ENCODE measurements at places on chromosomes 2 and 18. TPM values are rescaled to one million over a fixed set of nuclear protein-coding genes. Genes with fewer than 3 reads are reported as not detected.

- no peak for DNase-seq
These were observed 3.6 kb upstream of the D2HGDH start for GRCh38 chr2:241730671-241731293.

DNA sequence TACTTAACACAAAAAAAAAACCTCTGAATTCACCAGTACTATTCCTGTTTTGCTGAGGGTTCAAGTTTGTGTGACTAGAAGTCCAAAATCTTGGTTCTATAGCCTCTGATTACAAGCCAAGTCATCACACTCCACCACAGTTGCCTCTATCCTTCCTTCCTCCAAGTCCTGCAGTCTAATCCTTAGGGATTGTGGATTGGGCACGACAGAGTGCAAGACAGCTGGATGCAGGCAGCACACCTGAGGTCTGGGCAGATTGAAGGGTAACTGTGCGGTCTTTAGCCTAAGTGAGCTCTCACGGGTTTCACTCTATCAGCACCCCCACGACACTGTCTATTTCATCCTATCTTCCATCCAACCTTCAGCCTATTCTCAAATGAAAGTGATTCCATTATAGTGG is 299.4 kb upstream of the ID2 start:
- no peak for DNase-seq

GRCh38 chr2:237260686-237261085 is 153.3 kb downstream of the COL6A3 start:
- DNase-seq, result no peak

DNA sequence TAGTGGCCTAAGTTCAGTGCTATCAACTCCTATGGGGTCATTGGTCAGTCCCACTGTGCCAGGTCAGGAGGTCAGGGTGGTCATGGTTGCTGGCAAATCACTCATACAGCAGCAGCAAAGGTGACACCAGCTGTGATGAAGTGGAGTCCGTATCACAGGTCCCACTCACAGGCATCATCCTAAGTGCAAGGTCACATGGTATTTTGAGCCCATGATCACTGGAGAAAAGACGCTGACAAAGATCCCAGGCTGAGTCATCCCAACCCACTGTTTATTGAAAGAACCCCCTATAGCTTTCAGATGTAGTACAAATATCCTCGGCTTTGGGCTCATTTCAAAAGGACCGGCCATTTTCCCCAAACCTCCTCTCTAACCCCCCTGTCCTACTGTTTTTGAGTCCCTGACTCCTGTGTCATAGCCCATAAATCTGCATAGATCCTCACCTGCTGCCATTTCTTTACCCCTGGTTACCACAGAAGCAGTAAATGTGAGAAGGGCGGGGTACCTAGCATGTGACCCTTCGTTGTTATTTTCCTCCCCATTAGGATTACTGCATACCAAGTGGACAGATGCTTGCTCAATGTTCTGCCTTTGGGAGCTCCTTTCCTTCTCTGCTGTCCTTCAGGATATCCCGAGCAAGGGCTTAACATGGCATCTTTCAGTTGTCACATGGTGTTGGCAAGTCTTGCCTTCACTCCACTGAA is 107.7 kb downstream of the COL6A3 start:
- no peak for DNase-seq

DNA sequence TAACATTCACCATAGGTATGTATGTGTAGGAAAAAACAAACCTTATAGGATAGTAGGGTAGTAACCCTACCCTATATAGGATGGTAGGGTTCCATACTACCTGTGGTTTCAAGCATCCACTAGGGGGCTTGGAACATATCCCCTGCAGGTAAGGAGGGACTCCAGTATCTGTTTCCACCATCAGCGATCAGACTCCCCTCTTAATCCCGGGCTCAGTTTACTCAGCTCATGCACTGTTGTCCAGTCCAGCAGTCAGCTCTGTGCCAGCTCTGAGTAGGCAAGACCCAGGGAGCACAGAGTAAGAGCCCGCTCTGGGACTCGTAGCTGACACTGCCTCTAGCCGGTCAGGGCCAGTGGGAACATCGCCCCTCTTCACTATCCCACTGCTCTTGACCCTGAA is 61.7 kb downstream of the MEX3C start:
- DNase-seq, result no peak

DNA sequence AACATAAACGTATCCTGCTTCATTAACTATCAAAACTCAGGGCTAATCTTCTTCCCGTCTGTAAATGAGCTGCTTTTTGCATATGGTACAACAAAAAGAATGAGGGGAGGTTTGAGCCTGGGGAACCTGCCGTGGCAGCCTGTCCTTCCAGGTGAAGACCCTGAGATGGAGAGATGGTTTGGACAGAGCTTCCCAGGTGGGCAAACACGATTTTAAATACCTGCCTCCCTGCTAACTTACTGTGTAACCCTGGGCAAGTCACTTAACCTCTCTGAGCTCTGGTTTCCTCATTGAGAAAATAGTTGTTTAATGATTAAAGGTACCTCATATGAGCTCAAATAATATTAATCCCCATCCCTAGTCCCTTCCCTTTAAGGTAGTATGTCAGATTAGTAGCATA is 9.0 kb downstream of the EMX1 start:
- DNase-seq, result no peak

DNA sequence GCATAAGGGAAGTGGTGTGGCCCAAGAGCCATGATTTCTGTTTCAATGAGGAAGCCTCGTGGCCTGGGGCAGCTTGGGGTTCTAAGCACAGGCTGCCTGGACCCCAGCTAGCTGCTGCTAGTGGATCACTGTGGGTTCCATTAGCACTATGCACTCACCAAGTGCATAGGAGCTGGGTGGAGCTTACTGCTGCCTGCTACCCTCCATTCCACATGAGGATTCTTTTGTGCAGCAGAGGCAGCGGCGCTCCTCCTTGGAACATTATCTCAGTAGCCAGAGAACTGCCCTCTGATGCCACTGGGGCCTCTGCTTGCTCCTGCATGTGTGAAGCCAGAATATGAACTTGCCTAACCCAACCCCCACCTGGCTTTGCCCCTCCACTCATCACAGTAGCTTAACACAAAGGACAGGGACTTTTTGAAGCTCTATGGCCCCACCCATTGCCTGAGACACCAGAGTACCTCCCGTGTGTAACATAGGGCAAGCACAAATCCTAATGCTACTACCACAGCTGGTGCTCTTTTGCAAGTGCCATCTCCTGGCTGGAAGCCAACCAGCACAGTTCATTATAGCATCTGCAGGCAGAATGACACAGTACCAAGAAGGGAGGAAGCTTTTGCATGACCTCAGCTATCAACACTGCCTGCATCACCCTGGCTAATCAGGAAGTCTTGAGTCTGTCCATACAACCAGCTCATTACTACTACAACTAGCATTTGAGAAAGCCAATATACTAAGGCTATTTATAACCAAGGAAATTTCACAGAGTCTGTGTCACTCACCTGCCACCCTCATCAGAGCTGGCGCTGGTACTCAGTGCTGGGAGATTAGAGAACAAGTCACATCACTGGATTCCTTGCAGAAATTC is 297.0 kb upstream of the GULP1 start:
- no peak for DNase-seq

GRCh38 chr2:20356042-20356441 is 5.4 kb upstream of the PUM2 start:
- DNase-seq, result no peak

DNA sequence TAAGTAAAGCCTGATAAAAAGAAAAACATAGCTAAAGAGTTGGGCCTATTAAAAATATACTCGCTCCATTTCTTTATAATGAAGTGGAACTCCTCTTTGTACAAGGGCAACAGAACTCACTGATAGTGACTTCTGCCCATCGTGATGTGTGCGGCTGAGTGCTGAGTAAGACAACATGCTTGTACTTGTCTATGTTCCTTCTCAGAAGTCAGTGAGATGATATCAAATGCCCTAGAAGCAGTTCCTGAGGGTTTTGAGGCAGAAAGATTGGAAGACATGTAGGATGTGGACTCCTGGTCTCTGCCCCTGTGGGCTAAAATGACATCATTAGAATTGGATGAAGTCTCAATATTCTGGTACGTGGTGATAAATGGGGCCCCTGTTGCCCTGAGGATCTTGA is 73.8 kb downstream of the USP40 start:
- DNase-seq, result no peak

DNA sequence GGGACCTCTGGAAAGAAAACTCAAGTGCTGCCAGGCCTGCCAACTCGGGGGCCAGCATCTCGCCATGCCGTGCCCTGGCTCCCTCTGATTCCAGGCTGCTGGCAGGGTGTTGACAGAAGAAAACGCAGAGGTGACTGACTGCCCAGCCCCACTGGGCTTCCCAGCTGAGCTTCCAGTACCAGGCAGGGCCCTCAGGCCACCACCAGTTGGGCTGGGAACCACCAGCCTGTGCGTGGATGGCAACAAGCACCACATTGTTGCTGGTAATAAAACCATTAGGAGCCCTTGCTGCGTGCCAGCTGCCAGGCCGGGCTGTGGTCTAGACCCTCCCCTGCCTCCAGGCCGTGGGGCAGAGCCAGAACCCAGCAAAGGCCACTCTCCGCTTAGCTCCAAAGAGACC is 9.2 kb downstream of the DNMT3A start:
- no peak for DNase-seq

GRCh38 chr2:140349695-140350094 is 1569.5 kb upstream of the NXPH2 start:
- no peak for DNase-seq

ZNF396 gene
- 1.3 TPM for total RNA-seq

ECEL1 gene
- total RNA-seq, result not detected

ADAM23 gene
- not detected for total RNA-seq

RFTN2 gene
- not detected for total RNA-seq

RESP18 gene
- total RNA-seq, result not detected

CCDC121 gene
- 0.36 TPM for total RNA-seq

ZSWIM2 gene
- total RNA-seq, result not detected

NEU2 gene
- total RNA-seq, result not detected

WDSUB1 gene
- 5.4 TPM for total RNA-seq
